ENCODE measurements at places on chromosomes 7 and 10. TPM values are rescaled to one million over a fixed set of nuclear protein-coding genes. Genes with fewer than 3 reads are reported as not detected.

GRCh38 chr10:22997096-22997495 is 69.2 kb downstream of the ARMC3 start:
- H3K27me3 ChIP-seq: peaks cover 16% of the 10 kb centered on the region
- H3K36me3 ChIP-seq: no peaks in the 10 kb centered on the region
- H3K27ac ChIP-seq: no peak overlapping the region
- H3K4me1 ChIP-seq: no peaks in the 10 kb centered on the region
- no peak overlapping the region for H3K4me3 ChIP-seq
- DNase-seq: peak; percentile 68

DNA sequence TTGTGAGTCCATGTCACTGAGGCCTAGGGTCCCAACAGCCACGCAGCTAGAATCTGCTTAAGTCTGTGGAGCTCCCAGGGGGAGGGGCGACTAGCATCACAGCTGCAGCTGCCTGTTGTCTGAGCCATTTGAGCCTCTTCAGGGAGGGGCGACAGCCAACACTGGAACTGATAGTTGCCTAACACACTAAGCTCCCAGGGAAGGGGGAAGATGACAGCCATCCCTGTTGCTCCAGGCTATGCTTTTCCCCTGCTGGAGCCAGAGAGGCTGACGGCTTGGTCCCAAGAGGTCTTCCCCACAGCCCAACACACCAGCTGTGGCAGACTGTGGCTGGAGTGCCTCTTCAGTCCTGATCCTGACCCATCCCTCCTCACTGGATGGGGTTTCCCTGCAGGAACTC is 817.5 kb downstream of the NXPH1 start:
- no peak overlapping the region for H3K27ac ChIP-seq
- DNase-seq: no peak
- no peaks in the 10 kb centered on the region for H3K4me1 ChIP-seq
- no peaks in the 10 kb centered on the region for H3K36me3 ChIP-seq

- DNase-seq: peak; percentile 74
- H3K27ac ChIP-seq: no peak overlapping the region
- H3K4me1 ChIP-seq: no peaks in the 10 kb centered on the region
- H3K4me3 ChIP-seq: no peak overlapping the region
These were observed 13.0 kb upstream of the AP5Z1 start for GRCh38 chr7:4762121-4763055.

RUFY2 gene
- total RNA-seq: 35.5 TPM

SEMA3A gene
- 2.5 TPM for total RNA-seq

- no peaks in the 10 kb centered on the region for H3K36me3 ChIP-seq
- H3K4me1 ChIP-seq: no peaks in the 10 kb centered on the region
- no peaks in the 10 kb centered on the region for H3K27me3 ChIP-seq
- no peak for DNase-seq
- no peak overlapping the region for H3K4me3 ChIP-seq
These were observed 316.3 kb downstream of the PARD3 start for GRCh38 chr10:34498821-34499220.

- peak; percentile 66 for DNase-seq
- no peaks in the 10 kb centered on the region for H3K27me3 ChIP-seq
- peaks cover 3% of the 10 kb centered on the region for H3K4me1 ChIP-seq
- H3K36me3 ChIP-seq: peaks cover 41% of the 10 kb centered on the region
- H3K27ac ChIP-seq: no peak overlapping the region
These were observed 3.2 kb downstream of the GNB2 start for GRCh38 chr7:100676501-100677306.

DNA sequence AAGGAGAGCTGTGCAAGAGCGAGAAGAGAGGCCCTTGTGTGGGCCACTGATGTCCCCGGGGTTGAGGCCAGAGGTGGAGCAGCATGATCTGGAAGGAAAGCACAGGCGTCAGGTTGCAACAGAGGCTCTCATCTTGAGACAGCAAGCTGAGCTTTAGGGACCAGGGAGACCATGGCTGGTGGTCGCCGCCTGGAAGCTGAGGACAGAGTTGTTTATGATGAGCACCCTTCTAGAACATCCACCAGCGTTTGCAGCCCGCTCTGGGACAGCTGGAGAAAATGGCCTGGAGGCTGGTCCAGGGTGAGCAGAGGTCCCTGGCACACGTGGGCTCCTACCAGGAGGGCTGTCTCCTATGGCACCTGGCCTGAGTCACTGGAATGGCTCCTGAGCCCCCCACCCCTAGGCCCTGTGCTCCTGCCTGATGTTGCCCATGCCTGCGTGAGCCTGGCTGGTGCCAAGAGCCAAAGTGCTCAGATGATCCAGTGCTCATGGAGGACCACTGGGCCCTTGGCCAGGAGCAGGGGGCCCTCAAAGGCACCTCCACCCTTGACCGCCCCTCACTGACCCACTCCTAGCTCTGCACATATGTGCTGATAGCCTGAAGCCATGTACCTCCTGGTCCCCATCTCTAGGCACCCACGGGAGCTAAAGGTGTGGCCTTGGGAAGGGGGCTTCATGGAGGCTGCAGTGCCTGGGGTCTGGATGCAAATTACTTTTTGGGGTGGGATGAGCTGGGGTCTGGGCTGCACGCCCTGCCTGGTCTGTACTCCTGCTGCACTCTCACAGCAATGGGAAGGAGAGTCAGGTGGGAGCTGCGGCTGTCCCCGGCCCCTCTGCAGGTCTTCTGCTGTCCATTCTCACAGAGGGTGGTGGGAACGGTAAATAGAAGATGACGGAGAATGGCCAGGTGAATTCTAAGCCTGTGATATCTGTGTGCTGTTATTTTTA is 40.1 kb upstream of the RET start:
- no peak overlapping the region for H3K4me3 ChIP-seq
- H3K27ac ChIP-seq: no peak overlapping the region
- no peaks in the 10 kb centered on the region for H3K27me3 ChIP-seq
- H3K36me3 ChIP-seq: no peaks in the 10 kb centered on the region
- DNase-seq: peak; percentile 77

DNA sequence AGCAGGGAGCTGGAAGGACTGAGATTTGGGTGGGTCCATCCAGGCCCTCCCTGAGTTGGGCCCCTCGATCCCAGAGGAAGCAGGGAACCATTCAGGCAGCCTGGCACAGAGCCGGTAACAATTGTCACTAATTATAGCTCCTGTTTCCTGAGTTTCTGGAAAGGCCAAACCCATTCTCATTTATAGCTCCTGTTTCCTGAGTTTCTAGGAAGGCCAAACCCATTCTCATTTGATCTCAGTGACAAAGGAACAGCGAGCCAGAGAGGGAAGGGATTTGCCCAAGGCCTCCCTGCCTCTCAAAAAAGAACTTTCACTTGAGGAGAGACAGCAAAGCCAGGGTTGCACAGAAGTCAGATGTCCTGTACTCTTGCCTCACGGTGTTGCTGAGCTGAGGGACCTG is 521.9 kb downstream of the TYW1 start:
- H3K36me3 ChIP-seq: no peaks in the 10 kb centered on the region
- H3K4me3 ChIP-seq: no peak overlapping the region
- no peaks in the 10 kb centered on the region for H3K27me3 ChIP-seq
- H3K27ac ChIP-seq: no peak overlapping the region
- DNase-seq: no peak

DNA sequence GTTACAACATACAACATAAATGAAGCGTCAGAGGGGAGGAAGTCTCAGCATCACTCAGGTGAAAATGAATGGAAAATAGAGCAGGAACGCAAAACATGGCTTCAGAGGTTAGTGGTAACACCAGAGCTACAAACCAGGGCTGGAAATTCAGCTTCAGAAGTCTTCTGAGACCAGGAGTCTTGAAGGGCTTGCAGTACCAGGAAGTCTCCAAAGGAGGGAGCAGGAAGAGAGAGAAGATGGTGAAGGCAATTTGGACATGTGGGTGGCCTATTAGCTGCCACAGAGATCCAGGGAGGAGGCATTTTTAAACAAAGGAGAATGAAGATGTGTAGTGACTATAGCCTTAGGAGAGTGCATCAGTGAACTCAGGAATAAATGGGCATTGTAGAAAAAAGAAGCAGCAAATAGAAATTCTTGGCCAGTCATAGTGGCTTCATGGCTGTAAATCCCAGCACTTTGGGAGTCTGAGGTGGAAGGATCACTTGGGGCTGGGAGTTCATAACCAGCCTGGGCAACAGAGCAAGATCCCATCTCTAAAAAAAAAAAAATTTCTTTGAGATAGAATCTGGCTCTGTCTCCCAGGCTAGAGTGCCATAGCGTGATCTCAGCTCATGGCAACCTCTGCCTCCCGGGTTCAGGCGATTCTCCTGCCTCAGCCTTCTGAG is 9.3 kb upstream of the TET1 start:
- H3K4me1 ChIP-seq: peaks cover 8% of the 10 kb centered on the region
- peak; percentile 94 for DNase-seq
- no peak overlapping the region for H3K27ac ChIP-seq

CPVL gene
- total RNA-seq: not detected

SSBP1 gene
- total RNA-seq: 88.3 TPM

DNA sequence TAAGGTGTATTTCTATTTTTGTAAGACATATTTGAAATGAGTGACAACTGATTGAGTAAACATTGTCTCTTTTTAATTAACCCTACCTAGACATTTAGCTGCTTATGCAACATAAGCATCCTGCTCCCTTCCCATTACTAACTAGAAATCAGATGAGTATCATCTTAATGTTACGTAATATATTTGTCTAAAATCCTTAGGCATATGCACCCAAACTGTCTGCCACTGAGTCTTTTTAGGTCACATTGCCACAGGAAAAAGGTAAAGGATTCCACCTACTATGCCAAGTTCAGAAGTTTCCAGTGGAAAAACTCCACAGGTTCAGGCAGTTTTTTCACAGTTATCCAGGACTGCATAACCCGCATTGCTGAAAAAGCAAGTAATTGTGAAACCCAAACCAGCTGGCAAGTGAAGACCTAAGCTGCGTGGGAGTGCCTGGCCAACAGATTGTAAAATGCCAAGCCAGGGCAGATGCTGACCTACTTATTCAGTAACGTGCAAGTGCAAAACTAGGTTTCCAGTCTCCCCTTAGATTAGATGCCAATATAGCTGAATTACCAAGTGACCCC is 983.7 kb downstream of the GATA3 start:
- no peaks in the 10 kb centered on the region for H3K27me3 ChIP-seq
- H3K4me3 ChIP-seq: no peak overlapping the region
- no peaks in the 10 kb centered on the region for H3K36me3 ChIP-seq
- H3K4me1 ChIP-seq: no peaks in the 10 kb centered on the region

RASA4B gene
- total RNA-seq: 3.3 TPM

LRRC18 gene
- not detected for total RNA-seq

DNA sequence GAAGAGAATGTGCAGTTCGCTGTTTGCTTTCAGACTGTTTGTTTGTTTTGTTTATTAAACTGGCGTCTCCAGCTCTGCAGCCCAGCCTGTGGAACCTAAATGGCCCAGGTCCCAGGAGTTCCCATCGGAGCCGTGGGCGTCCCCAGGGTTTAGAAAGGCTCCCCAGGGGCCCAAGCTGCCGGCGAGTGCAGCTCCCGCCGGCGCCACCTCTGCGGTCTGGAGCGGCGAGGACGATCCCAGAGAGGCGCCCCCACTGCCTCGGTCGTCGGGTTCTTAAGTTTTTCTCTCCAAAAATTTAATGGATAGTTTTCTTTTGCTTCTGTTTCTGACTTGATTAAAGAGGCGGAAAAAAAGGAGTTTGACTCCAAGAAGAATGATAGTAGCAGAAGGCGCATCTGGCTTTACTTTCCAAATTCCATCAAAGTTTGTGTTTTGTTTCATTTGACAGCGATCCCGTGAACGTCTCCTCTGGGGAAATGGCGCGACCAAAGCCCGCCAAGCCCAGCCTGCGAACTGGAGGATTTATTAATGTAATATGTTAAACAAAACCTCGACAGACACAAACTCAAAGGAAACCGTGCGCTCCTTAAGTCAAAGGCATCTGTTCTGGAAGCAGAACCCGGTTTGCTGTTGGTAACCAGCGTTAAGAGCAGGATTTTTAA is 718 bp upstream of the FZD1 start:
- H3K4me3 ChIP-seq: peak overlapping the region; percentile 81
- peak; percentile 88 for DNase-seq
- no peaks in the 10 kb centered on the region for H3K27me3 ChIP-seq
- peak overlapping the region; percentile 79 for H3K27ac ChIP-seq
- H3K36me3 ChIP-seq: no peaks in the 10 kb centered on the region

ACSM6 gene
- not detected for total RNA-seq

DNA sequence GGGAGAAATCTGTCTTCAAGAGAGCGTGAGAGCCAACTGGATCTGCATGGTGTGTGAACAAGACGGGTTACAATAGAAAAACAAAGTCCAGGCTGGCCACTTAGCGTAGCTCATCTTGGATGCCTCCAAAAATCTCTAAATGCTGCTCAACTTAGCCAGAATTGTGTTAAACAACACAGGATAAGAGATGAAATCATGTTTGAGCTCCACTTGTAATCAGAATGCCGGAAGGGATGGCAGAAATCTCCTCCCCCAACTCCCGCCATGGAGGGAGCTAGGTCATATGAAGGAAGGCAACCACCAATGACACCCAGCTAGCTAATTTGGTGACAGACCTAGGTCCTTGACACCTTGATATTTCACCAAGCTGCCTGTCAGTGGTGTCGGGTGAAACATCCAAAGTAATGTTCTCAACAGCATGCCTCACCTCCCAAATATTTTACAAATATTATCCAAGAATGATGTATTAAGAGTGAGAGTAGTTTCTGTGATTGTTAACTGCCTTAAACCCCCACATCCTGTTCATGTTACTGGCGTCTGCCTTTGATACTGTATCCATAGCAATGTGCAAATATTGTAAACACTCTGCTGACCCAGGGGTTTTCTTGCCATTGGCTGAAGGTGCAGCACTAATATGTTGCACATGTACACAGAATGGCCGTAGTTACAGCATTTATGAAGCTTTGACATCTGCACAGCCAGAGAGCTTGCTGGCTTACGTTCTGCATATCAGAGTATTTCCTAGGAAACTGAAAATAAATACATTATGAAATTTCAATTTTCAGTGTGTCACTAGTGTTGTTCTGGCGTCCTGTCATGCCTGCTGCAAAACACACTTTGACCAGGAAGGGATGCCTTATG is 25.8 kb downstream of the TMEM254 start:
- H3K4me3 ChIP-seq: no peak overlapping the region
- no peaks in the 10 kb centered on the region for H3K36me3 ChIP-seq
- H3K27me3 ChIP-seq: no peaks in the 10 kb centered on the region
- H3K4me1 ChIP-seq: peaks cover 14% of the 10 kb centered on the region
- H3K27ac ChIP-seq: peak overlapping the region; percentile 38
- peak; percentile 72 for DNase-seq

DNA sequence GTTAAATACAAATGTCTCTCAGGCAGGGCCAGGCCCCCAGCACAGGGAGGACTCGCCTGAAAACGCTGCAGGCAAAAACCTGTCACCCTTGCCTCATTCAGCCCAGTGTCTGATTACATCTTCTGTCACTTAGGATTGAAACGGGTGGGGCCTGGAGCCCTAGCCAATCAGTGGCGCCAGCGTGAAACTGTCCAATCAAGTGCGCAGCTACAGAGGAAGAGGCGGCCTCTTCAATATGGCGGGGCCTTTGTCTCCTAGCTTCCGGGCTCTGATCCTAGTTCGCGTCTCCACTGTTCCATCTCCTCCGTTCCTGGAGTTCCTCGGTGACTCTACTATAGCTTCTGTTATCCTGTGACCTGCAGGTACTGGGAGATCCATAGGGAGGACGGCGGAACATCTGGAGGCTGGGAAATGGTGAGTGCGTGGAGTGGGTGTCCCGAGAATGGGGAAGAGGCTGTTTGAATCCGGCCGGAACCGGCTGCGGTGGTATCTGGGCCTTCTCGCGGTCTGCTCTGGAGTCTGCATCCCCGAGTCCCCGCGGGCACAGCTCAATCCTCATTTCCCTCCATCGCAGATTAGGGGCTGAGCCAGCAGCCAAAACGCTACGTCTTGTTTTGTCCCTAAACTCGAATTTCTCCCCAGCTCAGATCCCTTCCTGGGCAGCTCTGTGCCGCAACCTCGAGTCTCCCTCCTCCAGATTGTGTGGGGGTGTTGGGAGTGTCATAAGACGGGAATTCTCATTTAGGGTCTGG is at the start of gene ZNF736:
ZNF736 (plus strand) TSS at position 222 of the 752 bp plus-strand sequence; CDS start at position 412, 190 bp downstream.
- H3K36me3 ChIP-seq: no peaks in the 10 kb centered on the region
- peak; percentile 93 for DNase-seq
- peak within 1 kb of the TSS; percentile 98 for H3K27ac ChIP-seq
- H3K4me1 ChIP-seq: peaks cover 7% of the 10 kb centered on the region

Measured in osteoblast (primary cell).